Esophagus muscularis mucosa (tissue), 4 donors: ENCODE measurements at places on chromosomes 2 and 18. TPM values are rescaled to one million over a fixed set of nuclear protein-coding genes. Genes with fewer than 3 reads are reported as not detected.

IL1RN gene
- total RNA-seq, result 0.40 TPM

- H3K4me3 ChIP-seq, result no peak overlapping the region
- no peaks in the 10 kb centered on the region for H3K27me3 ChIP-seq
- peak overlapping the region; percentile 66 for H3K27ac ChIP-seq
- H3K4me1 ChIP-seq, result peaks cover 32% of the 10 kb centered on the region
Observed at GRCh38 chr2:217790681-217791392, 212.0 kb downstream of the TNS1 start.

GRCh38 chr2:25692143-25692542 is 18.8 kb upstream of the DTNB start:
- H3K27me3 ChIP-seq, result no peaks in the 10 kb centered on the region
- H3K4me1 ChIP-seq, result no peaks in the 10 kb centered on the region
- H3K27ac ChIP-seq, result no peak overlapping the region
- no peaks in the 10 kb centered on the region for H3K36me3 ChIP-seq

GRCh38 chr2:242011991-242012764 is 142.6 kb downstream of the RTP5 start:
- no peaks in the 10 kb centered on the region for H3K36me3 ChIP-seq
- DNase-seq, result no peak
- no peak overlapping the region for H3K4me3 ChIP-seq
- H3K27me3 ChIP-seq, result no peaks in the 10 kb centered on the region
- no peaks in the 10 kb centered on the region for H3K4me1 ChIP-seq
- no peak overlapping the region for H3K27ac ChIP-seq
